Renal cortex interstitium (tissue), 15 donors: ENCODE measurements at places on chromosomes 4 and X. TPM values are rescaled to one million over a fixed set of nuclear protein-coding genes. Genes with fewer than 3 reads are reported as not detected.

RHOH gene
- 0.92 TPM for polyA plus RNA-seq

FOXR2 gene
- polyA plus RNA-seq: not detected

EXOC1L gene
- not detected for polyA plus RNA-seq

TRAM1L1 gene
- polyA plus RNA-seq: 16.1 TPM

GPR119 gene
- polyA plus RNA-seq: not detected

DNA sequence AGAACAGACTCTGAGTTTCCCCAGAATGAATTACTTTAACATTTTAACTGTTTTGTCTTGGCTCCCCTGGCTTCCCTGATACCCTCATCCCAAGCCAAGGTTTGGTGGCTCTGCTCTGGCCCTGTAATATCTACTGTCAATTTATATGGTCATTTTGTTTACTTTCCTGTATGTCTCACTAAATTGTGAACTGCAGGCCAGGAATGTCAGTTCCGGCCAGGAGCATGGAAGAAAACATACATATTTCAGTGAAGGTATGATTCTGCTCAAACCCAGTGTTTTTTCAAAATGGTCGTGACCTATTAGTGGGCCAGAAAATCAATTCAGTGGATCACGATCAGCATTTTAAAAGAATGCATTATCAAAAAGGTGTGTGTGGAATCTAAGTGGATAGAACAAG lies 1.2 kb downstream of the RPGR start:
- DNase-seq: no peak

GRCh38 chr4:47647029-47647428 lies 162.0 kb downstream of the ATP10D start:
- no peak for DNase-seq

DNA sequence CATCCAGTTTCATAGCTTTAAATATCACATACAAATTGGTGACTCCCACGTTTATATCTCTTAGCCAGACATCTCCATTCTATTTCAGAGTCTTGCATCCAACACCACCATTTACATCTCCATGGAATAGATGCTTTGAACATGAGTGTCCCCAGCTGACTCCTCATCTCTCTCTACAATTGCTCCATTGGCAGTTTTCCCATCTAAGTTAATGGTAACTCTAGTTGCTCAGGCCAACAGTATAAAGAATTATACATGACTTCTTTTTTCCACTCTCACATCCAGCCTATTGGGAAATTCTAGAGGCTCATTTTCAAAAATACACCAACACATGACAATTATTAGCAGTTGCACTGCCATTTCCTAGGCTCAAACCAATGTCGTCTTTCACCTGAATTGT lies 388.2 kb downstream of the STIM2 start:
- no peak for DNase-seq

GRCh38 chrX:76921176-76921575 lies 493.7 kb downstream of the MAGEE1 start:
- DNase-seq: no peak
